ENCODE measurements at places on chromosomes 2 and 18. TPM values are rescaled to one million over a fixed set of nuclear protein-coding genes. Genes with fewer than 3 reads are reported as not detected.

ERICH2 gene
- total RNA-seq: not detected

RASGRP3 gene
- 4.3 TPM for total RNA-seq

FHOD3 gene
- 3.0 TPM for total RNA-seq

SULT1C4 gene
- total RNA-seq: 0.32 TPM

EGR4 gene
- not detected for total RNA-seq

SPHKAP gene
- not detected for total RNA-seq

Measured in esophagus mucosa (tissue), 1 donor.